ENCODE measurements at places on chromosomes 6 and 20.

DNA sequence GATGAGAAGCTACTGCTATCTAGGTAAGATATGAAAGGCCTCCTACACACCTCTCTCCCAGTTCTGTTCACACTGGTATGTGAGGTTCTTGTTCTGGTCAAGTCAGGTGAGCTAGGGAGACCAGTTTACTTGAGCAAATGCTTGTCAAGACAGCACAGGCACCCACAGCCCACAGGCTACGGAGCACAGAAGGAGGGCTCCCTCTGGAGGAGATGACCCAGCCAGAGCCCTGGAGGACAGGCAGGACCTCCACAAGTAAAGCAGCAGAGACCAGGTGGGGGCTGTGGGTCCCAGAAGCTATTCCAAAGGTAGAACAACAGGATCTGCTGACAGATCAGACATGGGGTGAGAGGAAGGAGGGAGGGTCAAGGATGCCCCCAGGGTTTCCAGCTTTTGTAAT, 13.2 kb downstream of the MMP24OS start:
- no peak for DNase-seq

- DNase-seq = no peak
Observed at GRCh38 chr20:591941-592340, 18.2 kb downstream of the TCF15 start.

DNA sequence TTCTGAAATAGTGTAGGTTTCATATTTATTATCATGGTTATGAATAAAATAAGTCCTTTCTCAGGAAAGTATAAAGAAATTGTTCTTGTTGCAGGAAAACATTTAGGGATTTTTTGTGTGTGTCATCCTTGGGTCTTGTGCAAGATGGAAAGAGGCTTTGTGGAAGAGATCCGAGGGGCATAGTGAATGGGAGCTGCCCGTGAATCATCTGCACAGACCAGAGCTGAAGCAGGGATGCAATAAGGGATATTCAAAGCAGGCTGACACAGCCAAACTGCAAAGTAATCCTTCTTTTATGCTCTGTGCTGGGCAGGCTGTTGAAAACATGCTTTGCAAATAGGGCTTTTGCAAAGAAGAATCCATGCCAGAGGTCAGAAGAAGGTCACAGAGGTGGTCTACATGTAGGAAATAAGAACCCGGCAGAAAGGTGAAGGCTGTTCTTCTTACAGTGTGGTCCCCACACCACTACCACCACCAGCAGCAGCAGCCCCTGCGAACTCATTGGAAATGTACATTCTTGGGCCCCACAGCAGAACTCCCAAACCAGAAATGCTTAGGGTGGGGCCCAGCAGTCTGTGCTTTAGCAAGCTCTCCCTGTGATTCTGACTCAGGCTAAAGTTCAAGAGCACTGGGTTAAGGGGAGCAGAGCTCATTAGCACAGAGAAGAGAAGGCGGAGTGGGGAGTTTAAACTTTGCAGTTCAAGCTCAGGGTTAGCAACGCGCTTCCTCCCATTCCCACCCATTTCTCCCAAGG, 237.6 kb downstream of the QKI start:
- no peak for DNase-seq

GRCh38 chr20:5195655-5196054, 68.8 kb downstream of the CDS2 start:
- DNase-seq = no peak

DNA sequence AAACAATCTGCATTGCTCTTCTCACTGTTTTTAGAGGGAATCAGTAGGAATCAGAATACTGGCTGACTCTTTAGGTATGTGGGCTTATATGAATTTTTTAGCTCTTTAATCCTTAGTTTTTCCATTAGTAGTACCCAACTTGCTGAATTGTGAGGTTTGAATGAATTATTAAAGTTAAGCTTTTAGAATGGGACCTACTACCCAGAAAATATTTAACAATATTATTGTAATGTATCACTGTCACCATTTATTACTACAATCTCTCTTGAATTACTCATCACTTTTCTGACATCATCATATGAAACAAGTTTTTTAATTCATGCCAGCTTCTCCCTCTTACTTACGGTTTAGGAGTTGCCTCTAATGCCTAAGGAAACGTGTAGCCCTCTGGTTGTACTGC, 212.7 kb downstream of the BCKDHB start:
- no peak for DNase-seq

DNA sequence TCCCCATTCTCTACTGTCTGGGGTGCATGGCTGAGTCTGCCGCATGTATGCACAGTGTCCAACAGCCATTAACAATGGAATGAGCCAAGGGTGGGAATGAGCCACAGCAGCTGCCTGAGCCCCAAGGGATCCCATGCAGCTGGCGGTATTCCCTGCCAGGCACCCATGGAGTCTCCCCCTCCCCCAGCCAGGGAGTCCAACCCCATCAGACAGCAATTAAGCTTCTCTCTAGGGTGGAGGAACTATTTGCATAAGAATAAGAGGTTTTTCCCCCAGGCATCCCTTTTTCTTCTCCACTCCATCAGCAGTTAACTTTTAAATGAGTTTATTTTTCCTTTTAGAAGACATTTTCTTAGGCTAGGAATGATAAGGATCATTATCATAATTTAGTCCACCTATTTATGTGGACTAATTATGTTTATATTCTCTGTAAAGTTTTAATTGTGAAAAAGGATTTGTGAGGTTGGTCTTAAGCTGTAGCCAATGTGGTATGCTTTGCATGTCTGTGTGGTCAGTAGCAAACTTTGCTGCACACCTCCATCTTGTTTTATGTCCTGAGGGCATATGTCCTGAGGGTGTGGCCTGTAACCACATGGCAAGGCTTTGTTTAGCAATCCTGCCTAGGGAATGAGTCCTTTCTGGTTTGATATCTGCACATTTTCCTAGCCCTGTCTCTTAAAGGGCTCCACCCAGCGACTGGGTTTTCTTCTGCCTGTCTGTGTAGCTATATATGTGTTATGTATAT, 158.9 kb upstream of the OLIG3 start:
- DNase-seq = no peak

DNA sequence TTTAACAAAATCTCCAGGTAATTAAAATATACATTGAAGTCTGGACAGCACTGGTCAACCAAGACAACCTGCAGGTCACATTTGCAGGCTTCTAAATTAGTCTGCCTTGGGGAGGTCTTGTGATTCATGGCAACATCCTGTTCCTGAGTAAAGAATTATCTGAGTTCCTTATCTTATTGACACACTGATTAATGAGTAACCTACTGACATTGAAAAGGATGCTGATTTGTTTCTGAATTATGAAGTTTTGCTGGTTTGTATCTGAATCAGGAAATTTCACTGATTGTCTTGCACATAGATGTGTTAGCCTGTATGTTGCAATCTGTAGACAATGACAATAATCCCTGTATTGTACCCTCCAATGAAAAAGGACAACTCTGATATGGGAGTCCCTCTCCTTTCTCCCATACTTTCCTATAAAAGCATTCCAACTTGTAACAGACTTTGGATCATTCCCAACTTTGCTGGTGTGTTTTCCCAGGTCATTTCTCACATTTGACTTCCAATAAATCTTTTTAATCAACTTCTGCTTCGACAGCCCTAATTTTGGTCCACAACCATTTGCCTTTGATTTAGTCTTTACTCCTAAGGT, 80.0 kb downstream of the LAMP5 start:
- no peak for DNase-seq

DNA sequence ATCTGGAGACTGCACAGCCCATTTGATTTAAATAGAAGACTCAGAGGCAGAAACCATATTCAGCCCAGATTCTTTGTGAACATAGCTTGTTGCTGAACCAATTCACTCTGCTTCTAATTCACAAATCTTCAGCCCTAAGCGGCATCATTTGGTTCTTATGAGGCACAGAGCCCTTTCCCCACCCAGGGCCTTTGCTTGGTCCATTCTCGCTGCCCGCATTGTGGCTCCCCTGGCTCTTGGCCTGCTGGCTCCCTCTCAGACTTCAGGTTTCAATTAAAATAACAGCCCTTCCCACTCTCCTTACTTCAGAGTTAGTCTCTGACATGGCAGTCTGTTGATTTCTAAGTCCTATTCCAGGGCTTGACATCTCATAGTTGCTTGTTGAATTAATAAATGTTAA, 9.4 kb upstream of the TMEM14A start:
- DNase-seq = no peak

DNA sequence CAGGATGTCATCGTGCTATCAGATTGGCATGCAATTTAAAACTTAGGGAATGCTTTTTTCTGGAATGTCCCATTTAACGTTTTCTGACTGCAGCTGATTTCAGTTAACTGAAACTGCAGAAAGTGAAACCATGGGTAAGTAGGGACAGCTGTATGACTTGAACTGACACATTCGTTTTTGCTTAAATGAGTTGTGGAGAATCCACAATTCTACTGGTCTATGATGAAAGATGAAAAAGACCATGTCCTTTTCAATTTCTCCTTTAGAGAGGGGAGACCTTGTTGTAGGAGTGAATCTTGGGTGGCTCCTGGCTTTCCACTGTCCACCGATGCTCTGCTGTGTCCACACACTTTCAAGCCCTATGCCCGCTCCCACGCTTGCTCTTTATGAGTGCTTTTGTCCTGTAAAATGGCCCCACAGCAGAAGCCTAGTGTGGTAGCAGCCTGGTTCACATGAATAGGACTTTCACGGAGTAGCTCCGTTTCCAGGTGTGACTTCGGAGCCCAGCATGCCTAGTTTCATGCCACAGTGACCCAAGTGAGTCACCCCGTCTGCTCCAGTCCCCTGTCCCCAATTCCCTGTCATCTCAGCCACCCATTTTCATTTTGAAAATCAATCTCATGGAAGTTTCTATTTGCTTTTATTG, 21.9 kb downstream of the DYNLT1 start:
- DNase-seq = no peak

- DNase-seq = no peak
Observed at GRCh38 chr6:83574783-83575182, 62.4 kb downstream of the PRSS35 start.

DNA sequence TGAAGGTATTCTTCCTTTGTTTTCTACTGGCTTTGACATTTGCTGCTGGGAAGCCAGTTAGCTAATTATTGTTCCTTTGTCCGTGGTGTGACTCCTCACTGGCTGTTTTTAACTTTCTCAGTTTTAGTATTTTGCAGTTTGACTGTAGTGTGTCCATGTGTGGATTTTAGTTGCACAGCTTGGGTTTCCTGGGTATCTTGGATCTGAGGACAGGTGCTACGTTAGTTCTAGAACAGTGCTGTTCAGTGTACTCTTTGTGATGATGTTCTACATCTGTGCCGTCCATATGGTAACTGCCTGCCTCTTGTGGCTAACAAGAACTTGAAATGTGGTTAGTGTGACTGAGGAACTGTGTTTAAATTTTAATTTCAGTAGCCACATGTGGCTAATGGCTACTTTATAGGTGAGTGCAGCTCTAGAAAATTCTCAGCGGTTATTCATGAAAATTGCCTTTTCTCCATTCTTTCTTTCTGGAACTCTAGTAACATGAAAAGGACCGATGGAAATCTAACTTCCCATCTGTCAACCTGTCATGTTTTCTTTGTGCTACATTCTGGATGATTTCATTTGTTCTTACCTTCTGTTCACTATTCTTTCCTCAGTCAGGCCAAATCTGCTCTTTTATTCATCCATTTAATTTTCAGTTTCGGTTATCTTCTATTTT, 7.4 kb downstream of the SNX9 start:
- no peak for DNase-seq

GRCh38 chr20:57476084-57476526, 48.8 kb downstream of the CTCFL start:
- DNase-seq = no peak

DNA sequence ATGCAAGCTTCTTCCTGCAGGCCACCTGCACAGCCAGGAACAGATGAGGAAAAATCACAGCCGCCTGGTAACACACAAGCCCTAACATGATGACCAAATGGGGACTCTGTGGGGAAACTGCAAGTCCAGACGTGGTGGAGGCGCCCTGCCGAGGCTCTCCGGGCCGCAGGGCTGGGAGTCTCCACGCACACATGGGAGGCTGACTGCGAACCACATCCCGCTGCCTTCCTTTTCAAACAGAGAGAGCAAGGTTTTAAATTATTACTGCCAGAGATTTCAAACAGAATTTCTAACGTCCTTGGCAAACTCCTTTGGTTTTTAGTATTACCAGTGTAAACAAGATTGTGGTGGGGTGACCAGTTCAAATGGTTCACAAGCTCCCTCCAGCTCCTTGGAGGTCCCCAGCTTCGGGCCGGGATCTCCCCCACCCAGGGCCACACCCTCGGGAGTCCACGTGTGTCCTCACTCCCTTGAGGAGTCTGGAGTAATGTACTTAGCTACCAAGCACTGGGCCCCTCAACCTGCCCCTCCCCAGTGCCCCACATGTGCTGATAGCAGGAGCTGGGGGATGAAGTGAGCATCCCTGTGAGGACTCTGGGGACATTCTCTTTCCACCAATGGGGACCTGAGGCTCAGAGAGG, 252.7 kb downstream of the TAF4 start:
- DNase-seq = no peak

GRCh38 chr20:47857569-47858464, 72.5 kb upstream of the SULF2 start:
- no peak for DNase-seq

DNA sequence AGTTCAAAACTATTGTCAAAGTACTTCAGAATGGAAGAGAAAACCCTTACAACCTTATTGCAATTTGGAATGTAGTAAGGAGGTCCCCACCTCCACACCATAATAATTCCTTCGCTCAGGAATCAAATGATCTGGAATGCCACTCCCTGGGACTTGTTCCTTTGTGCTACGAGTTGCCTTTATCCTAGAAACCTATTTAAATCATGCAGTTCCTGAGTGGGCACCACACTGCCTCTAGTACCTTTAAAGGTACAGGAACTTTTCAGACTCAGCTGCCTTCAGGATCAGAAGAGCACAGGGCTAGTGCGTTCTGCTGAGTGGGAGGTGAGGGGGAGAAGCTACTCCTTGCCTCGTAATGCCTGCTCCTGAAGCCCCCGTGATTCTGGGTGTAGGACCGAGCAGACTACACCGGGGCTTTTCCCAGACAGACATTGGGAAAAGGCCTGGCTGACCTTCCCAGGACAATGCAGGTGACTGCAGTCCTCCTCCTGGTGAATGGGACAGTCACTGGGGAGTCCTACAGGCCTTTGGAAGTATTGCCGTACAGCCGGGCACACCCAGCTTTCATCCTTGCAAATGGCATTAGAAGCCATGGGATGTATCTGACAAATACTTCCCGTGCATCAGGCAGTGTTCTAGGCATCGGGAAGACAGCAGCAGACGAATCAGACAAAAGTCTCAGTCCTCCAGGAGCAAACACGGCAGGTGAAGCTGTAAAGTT, 11.8 kb upstream of the TUBB2B start:
- no peak for DNase-seq

DNA sequence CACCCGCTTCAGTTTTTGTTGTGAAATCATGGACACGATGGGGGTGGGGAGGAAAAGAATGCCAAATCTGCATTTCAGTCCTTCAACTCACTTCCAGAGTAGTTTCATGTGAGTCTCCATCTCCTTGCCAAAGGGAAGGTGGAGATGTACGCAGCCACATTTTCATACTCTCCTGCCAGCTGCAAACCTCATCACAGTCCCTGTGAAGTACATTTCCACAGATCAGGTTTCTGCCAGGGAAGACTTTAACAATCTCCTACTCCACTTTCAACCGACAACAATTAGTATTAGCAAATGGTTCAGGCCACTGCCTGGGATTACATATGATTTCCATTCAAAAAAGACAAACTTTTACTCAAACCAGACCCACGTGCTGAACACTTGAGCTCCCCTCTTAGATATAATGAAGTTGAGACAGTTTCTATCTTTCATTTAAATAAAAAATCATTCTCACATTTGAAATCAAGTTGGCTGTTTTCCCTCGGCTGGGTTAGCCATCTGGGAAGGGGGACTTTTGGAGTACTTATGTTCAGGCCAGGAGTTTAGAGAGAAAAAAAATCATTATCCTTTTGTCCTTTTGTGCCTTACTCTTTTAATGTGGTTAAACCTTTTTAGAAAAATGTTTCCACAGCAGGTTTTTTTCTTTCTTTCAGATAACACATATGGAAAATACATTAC, 51.0 kb upstream of the CEP162 start:
- DNase-seq = no peak

GRCh38 chr20:404088-404487, 4.0 kb upstream of the RBCK1 start:
- DNase-seq = no peak
